ENCODE measurements at places on chromosomes 2 and 18.
A peak's percentile ranks its signal among the peaks of the same experiment; 100 is the strongest.

GRCh38 chr2:46335391-46336282 lies 38.4 kb downstream of the EPAS1 start:
- peak; percentile 48 for DNase-seq

DNA sequence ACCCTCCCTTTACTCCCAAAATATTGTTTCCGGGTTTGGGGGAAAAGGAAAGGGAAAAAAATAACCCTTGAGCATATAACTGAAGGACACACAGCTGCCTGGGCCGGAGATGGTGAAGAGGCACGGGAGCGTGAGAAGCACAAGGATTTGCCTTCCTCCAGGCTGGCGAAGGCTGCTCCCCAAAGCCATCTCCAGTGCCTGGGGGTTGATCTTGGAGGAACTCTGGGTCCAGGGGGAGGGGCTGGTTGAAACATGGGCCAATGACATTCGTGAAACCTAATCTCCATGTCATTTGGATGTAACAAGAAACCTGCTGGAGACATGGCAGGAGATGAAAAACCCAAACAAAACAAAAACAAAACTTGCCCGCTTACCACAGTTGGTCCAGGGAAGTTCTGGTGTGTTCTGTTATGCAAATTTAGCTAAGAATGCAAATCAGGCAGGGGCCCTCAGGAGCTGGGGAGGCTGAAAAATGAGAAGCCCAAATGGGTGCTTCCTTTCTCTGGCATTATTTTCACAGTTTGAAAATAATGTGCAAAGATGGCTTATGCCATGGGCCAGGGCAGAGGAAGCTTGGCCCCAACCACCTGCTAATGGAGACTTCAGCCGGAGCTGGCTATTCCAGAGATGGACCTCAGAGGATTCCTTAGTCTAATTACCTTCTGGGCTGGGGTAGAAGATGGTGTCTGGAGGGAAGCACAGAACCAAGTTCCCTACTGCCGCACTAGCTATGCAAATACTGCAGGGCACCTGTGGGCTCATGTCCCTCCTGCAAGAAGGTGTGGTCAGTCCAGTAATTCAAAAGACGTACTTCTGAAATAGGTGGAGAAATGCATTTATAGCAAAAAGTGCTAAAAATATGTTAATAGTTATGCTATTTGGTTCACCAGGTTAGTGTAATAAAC lies 180.9 kb downstream of the BCL2 start:
- DNase-seq, result no peak

GRCh38 chr2:161165811-161166210 lies 5.6 kb downstream of the TANK start:
- no peak for DNase-seq

DNA sequence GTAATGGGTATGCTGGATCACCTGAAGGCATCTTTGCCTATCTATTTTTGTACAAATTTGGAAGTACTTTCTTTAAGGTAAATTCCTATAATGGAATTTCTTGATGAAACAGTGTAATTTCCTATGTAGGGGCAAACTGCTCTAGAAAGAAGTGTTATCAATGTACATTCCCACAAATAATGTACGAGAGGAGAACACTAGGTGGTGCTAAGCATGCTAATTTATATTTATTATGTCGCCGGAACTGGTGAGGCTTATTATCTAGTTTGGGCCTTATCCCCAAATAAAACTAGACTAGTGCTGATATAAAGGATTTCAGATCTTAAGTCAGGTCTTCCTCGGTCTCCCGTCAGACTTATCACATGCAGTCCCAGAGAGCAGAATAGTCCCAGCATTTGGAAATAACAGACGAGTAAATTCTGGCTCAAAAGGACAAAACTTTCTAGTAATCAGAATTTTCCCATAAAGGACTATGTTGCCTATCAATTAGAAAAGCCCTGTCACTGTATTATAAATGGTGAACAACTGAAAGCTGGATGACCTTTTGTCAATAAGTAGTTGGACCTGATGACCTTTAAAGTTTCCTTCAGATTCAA lies 86.9 kb upstream of the RBBP8 start:
- DNase-seq, result peak; percentile 54

- DNase-seq, result no peak
Observed at GRCh38 chr2:161075701-161076100, 84.5 kb upstream of the TANK start.

DNA sequence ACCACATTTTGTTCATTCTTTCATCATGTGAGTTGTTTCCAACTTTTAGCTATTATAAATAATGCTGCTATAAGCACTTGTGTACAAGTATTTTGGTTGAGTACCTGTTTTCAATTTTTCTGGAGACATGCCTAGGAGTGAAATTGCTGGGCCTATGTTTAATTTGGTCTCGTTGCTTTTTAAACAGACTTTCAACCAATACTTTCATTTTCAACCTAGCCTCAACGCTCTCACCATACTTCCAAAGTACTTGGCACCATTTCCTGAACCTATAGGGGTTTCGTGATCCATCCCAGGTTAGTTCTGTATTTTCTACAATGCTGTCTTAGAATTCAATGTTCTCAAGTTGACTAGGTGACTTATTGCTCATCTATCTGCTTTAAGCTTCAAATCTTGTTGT lies 126.1 kb downstream of the SRBD1 start:
- no peak for DNase-seq

- no peak for DNase-seq
Observed at GRCh38 chr2:239211396-239212094, 189.3 kb downstream of the HDAC4 start.

DNA sequence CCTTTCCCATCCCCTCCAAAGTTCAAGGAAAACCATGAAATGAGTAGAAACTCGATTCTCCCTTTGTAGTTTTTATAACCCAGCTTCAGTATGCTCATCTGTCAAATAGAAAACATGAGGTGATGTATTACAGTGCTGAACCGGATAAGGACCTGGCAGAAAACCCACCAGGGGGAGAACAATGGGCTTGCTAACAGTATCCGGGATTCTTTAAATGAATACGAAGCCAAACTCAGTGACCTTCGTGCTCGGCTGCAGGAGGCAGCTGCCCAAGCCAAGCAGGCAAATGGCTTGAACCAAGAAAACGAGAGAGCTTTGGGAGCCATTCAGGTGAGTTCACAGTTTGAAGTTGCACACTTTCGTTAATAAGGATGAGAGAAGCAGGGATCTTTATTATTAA lies 113.6 kb upstream of the TTC39C start:
- no peak for DNase-seq

DNA sequence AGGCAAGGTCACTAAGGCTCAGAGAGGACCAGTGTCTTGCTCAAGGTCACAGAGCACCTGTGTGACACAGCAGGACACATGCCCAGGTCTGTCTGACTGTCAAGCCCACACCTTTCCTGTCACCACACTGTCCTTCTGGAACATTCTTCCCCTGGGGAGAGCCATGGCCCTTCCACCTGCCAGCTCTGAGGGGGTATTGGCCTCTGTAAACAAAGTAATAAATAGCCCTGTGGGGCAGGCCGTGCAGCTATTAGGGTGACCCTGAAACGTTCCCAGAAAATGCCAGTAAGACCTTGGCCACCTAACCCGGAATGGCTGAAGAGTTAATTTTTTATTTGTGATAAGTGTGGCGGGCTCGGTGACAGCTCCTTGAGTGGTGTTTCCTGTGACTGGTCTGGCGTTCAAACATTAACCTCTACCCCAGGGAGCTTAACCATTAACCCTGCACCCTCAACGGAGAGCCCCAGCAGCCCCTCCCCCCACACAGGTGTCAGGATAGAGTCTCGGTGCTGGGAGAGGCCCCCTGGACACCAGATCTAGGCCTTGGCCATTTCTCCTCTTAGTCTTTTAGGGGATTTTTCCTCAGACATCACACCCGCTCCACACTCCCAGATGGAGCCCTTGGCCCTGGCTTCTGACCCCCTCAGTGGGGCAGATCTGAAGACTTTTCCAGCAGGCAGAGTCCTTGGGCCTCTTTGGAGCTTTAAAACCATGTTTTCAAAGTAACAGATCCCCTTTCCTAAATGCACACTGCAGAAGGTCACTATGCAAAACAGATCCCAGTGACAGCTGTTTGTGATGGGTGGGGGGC lies 36.6 kb downstream of the SCTR start:
- no peak for DNase-seq

GRCh38 chr18:2114289-2114688 lies 457.0 kb downstream of the METTL4 start:
- DNase-seq, result no peak

GRCh38 chr2:202032846-202033316 lies 774 bp upstream of the FZD7 start:
- peak; percentile 51 for DNase-seq

GRCh38 chr2:194135463-194135862 lies 1521.6 kb upstream of the SLC39A10 start:
- no peak for DNase-seq

DNA sequence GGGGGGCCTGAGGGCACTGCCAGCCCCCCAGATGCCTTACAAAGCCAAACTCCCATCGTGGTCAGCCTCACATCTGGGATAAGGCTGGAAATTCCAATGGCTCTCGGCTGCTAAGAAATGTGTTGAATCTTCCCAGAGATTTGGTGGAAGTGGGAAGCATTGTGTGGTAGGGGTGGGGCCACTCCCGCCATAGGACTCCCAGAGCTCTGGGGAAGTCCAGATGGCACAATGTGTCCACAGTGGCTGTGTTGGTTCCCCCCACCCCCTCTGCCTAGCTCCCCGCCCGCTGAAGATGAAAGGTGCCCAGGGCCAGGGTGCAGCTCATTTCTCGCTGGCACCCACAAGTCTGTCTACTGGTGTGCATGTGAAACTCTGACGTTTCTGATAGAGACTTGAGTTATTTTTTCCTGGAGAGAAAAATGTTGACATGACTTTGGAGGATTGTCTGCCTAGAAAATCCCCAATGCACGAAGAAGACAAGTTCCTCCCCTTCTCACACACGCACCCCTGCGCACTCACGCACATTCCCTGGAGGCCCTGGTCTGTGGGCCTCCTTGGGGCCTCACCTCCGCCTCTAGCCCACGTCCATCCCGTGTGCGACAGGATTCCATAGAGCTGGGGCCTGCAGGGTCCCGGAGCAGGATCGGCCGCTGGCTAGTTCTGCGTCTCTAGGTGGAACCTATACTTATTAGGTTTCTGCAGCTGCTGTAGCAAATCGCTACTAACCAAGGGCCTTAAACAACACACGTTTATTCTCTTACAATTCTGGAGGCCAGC lies 199.1 kb downstream of the ZFP36L2 start:
- DNase-seq, result no peak

DNA sequence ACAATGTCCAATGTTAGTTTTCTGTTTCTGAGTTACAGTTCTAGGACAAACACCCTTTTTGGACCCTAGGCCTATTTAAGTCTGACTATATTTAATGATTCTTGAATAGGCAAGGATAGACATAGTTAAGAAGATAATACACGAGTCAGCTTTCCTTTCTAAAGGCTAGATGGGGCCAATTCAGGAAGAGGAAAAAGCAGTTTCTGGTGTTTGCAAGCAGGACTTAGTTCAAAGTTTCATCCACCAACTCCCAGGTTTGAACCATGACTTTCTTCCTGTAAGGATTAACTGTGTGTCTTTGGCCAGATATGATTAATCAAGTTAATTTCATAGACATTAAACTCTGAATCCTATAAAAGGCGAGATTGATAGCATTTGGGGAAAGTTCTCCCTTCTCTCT lies 66.7 kb downstream of the USP40 start:
- no peak for DNase-seq

DNA sequence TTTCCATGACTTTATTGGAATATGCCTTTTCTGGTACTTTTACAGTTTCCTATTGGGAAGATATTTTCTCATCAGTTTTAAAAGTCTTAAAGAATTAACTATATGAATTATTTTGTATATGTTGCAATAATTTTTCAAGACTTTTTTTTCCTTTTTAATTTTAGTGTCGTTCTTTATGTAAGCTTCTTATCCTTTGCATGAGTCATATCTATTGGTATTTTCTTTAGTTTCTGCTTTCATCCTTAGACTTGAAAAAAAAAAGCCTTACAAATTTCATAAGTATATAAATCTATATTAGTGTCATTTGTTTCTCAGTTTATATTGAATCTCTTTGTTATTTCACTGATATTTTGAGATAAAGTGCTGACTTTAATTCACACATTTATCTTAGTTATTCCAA lies 94.9 kb downstream of the DSEL start:
- DNase-seq, result peak; percentile 5

DNA sequence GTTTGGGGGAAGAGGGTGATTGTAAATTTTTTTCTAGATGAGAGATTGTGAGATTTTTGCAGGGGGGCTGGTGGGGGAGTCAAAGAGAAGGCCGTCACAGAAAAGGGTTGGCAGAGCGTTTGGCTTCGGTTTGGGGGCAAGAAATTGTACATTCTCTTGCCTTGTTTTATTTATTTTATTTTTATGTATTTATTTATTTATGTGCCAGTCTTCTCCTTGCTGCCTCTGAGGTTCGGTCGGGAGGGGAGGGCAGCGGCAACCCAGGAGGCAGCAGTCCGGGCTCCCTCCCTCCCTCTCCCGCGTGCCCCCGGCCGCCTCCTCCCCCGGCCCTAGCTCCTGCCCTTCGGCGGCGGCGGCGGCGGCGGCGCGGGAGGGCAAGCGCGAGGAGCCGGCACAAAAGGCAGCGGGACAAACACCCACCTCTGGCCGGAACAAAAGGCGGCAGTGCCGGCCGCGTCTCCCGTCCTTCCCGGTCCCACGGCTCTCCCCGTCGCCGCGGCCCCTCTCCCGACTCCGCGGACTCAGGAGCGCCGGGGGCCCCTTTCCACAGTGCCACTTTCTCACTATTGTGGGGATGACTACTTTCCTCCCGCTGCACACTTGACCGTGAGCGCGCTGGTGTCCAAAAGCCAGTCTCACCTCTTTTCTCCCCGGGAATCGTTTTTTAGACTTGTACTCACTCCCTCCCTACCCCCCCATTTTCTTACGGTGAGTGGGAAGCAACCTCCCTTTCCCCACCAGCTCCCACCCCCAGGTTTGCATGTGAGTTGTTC lies 1.2 kb downstream of the BCL11A start:
- DNase-seq, result peak; percentile 44

GRCh38 chr2:186573531-186573930 lies 16.3 kb upstream of the ITGAV start:
- DNase-seq, result no peak

- no peak for DNase-seq
Observed at GRCh38 chr2:360124-360523, 72.2 kb upstream of the ALKAL2 start.

- no peak for DNase-seq
Observed at GRCh38 chr2:120886534-120887319, 151.1 kb downstream of the GLI2 start.

GRCh38 chr2:218168016-218168415 lies 1.3 kb upstream of the CXCR1 start:
- peak; percentile 57 for DNase-seq

GRCh38 chr2:238239543-238239862 lies 335 bp downstream of the HES6 start:
- peak; percentile 18 for DNase-seq

GRCh38 chr18:77392321-77392720 lies 142.7 kb downstream of the GALR1 start:
- DNase-seq, result peak; percentile 21

DNA sequence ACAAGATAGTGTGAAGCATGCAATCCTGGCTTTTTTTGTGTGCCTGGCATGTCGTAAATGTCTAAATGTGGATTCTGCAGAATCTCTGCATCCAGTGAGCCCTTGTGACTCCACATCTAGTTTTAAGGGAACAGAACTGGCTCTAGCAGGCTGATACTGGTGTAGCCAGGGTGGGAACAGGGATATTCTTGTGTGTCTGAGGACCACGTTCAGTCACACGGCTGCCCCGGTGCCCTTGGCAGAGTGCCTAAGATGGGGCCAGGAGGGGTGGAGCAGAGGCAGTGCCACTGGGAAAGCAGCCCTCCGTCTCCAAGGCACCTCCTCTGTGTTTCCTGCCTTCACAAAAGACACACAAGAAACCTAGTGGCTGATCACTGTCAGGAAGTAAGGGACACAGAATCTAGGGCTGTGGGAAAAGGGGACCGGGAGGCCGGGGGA lies 91.5 kb upstream of the PARD3B start:
- DNase-seq, result no peak

GRCh38 chr2:158569284-158569683 lies 112.5 kb downstream of the PKP4 start:
- DNase-seq, result no peak

GRCh38 chr2:152710713-152711112 lies 6.5 kb downstream of the PRPF40A start:
- DNase-seq, result no peak

Data from epithelial cell of esophagus (primary cell).